Iris pigment epithelial cell (primary cell): ENCODE measurements at places on chromosomes 1 and 21.
A peak's percentile ranks its signal among the peaks of the same experiment; 100 is the strongest.

DNA sequence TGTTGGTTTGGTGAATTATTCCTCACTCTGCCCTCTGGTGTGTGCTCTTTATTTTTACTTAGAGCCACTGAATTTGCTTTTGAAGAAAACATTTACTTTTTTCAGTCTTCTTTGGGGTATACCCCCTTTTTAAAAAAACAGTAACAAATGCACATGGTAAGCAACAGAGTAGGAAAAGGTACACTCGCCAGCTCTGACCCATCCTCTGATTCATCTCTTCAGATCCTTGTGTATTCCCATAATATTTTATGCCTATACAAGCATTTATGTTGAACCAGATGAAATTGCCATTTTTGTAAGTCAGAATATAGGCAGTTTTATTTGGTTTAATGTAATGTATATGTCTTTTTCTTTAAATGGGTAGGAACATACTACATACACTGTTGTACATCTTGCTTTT lies 28.3 kb downstream of the TTC3 start:
- DNase-seq: peak; percentile 25

DNA sequence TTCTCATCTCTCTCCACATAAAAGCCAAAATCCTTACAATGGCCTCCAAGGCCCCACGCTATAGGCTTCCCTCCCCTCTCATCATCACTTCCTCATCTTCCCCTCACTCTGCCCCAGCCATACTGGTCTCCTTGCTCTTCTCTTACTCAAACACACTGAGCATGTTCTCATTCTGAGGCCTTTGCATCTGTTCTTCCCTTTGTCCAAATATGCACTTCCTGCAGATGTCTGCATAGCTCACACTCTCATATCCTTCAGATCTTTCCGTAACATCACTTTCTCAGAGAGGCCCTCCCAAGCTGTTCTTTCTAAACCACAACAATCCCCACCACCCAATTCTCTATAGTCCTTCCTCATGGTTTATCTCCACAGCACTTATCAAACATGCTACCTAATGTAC lies 284.1 kb downstream of the HHIPL2 start:
- DNase-seq: no peak

DNA sequence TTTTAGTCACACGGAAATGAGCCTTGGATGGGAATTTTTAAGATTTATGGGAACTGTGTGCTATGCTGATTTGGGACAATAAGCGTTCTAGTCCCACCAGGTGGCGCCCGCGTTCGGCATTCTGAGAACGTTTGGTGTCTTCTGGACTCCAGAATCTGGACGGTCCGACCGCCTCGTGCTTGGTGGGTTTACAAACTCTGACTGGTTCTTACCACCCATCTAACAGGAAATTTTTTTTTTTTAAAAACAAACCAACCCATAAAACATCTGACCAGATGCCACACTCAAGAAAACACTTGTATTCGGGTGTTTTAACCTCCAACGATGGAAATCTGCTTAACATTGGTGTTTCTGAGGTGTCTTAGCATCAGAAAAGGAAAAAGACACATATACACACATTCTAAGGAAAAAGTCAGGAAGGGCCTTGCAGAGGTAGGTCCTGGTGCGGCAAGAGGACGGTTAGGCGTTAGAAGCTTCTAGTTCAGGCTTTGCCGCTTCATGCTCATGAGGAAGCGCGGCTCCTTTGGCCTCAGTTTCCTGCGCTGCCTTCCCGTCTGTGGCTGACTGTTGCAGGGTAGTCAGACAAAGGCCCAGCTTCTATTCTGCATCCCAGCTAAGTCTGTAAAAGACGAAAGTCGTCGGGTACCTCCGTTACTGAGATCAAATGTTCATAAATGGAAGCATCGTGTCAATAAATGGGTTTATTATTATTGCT lies 814 bp upstream of the DYRK3 start:
- DNase-seq: peak; percentile 85

- DNase-seq: no peak
Measured at GRCh38 chr1:100077531-100077930, 55.2 kb downstream of the SASS6 start.

GRCh38 chr1:222096883-222097282 lies 355.0 kb upstream of the DUSP10 start:
- no peak for DNase-seq

DNA sequence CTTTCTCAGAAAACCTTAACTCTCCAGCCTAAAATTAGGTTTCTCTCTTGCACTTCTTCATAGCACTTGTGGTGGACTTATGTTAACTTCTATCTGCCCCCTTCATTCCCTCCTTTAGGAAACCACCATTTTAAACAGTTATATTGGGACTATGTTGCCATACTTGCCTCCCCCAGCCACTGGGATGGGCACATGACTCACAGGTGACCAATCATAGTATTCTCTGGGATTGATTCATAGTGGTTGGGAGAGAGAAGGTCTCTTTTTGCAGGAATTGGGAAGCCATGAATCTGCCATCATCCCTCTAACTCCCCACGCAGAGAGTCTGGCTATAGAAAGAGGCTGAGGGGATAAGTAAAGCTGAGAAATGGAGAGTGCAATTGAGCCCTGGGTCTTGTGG lies 50.4 kb upstream of the NRDC start:
- DNase-seq: no peak

- DNase-seq: no peak
Measured at GRCh38 chr1:212959266-212960220, 9.2 kb downstream of the VASH2 start.

- DNase-seq: peak; percentile 73
Measured at GRCh38 chr1:89310505-89310904, 37.8 kb upstream of the GBP5 start.

- DNase-seq: no peak
Measured at GRCh38 chr1:244633140-244633539, 19.8 kb upstream of the DESI2 start.

DNA sequence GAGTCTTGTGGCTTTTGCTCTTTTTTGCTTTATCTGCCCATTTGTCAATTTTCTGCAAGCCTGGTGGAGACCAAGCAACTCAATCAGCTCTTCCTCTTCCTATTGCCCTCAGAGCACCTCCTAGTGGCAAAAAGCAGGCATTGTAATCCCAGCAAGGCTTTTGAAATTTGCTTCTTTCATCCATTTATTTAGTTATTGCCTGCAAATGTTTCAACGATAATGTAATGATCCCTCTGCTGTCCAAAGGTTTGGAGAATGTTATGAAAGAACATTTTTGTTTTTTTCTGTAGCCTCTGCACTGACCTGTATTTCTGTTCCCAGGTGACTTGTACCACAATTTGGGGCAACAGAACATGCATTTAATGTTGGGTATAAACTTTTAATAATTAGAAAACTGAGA lies 127.8 kb downstream of the GABPA start:
- peak; percentile 57 for DNase-seq

- DNase-seq: no peak
Measured at GRCh38 chr1:110559157-110559556, 40.2 kb upstream of the KCNA10 start.

DNA sequence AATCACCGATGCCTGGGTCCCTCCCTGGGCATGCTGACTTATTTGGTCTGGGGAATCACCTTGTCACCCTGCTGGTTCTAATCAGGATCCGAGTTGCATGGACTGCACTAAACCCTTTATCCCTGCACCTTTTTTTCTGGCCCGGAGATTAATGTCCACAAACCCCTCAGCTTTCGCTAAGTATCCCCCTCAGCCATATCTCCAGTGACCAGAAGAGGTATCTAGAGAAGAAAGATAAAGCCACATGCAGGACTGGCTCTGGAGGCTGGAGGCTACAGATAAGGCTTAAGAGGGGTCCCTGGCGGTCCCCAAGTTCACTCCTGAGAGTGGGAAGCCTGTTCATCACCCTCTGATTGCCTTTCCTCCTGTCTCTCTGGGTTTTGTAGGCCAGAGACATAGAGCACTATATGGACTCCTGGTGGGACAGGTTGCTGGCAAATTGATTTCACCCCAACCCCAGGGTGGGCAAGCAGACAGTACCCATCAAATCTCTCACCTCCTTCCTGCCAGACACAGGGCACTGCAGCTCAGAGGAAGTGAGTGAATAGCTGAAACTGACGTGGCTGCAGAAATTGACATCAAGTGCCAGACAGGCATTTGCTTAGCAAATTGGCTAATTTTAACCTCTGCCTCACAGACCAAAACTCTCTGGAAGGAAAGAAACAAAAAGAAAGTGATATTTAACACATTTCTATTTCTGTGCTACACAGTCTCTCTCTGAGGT lies 38.8 kb downstream of the HMGB4 start:
- DNase-seq: no peak

DNA sequence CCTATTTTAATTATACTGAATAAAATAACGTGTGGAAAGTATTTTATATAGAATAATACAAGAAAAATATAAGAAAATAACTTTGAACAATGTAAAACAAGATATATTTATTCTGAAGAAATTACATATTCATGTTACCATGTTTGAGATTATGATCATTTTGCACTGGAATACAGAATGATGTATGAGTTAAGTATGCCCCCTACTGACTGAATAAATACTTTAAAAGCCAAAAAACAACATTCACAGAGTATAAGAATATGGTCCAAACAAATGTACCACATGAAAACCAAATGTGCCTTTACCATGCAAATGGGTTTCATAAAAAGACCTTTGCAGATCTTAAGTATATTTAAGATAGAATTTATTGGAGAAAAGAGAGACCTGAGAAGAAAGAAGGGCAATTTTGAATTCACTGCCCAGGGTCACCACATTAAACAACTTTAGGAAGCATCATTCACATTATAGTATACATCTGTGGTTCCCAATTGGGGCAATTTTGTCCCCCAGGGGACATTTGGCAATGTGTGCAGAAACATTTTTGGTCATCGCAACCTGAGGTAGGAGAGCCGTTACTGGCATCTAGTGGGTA lies 136.6 kb upstream of the GFI1 start:
- peak; percentile 11 for DNase-seq
